ENCODE measurements at places on chromosomes 11 and 22.

GRCh38 chr11:119828819-119829218 is 99.8 kb upstream of the NECTIN1 start:
- no peak for DNase-seq

GRCh38 chr11:31141789-31142188 is 227.8 kb downstream of the DCDC1 start:
- DNase-seq, result no peak

GRCh38 chr11:81470446-81470845 is 1263.2 kb downstream of the FAM181B start:
- no peak for DNase-seq

GRCh38 chr11:8477680-8478079 is 116.3 kb downstream of the STK33 start:
- DNase-seq, result no peak

DNA sequence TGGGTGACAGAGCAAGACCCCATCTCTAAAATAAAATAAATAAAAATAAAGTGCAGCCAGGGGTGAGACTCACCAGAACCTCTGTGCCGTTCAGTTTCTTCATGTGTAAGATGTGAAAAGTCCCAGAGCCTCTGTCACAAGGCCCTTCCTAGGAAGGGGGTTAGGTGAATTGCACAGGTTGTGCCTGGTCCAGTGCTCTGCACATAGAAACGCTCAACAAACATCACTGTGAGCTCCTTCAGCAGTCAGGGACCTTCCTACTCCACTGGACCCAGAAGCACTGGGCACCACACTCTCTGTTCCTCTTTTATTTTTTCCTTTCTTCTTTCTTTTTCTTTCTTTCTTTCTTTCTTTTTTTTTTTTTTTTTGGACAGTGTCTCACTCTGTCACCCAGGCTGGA is 22.3 kb downstream of the MRPL21 start:
- no peak for DNase-seq

DNA sequence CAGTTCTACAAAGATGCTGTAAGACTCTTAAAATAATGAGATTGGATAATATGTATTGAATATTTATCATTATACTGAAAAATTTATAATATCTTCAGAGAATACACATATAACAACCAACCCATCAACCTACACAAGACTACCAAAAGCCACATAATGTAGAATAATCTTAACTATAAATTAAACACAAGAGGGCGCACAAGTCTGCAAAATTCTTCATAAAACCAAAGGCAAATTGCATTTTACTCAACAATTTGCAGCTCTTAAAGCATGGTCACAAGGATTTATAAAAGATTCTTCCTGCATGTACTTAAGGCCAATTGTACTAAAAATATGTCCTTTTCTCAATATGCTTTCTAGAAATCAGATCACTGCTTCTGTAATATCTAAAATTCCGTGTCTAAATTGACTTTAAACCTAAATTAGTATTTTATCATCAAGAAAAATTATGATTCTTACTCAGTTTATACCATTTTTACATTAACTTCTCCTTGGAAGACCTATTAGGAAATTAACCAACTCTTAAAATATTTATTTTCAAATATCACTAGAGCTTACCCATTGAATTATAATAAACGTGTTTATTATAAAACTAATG is 79.0 kb downstream of the TTC28 start:
- no peak for DNase-seq

DNA sequence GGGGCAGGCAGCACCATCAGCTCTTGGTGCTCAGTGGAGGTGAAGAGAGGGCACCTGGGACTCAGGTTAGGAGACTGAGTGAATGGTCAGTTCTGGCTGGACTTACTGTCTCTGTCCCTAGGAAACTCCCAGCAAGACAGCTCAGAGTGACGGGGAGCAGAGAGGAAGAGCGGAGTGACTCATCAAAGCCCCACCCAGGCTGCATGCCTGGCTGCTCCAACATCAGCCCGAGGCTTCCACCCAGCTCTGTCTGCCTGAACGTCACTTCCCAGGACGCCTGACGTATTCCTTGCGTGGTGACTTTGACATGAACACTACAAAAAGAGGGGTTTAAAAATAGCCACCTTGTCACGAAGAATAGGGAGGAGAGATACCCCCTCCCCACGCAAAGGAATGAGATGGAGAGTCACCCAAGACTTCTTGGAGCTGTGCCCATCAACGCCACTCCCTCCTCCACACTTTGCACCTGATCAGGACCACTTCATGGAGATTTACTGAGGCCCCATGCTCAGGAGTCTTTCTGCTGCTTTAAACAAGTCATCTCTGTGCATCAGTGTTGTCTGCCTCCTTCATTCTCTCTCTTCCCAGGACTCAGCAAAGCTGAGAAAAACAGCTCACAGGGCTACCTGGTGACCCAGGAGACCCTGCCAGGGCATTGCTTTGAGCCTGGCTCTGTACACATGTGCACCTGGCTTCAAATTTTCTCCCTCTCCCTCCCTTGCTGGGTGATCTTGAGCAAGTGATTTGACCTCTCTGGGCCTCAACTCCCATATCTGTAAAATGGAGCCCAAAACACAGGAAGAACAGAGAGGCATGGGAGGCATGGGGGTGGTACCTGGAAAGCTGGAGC is 83.1 kb downstream of the MN1 start:
- peak; percentile 73 for DNase-seq

GRCh38 chr22:17830043-17830961 is 56.0 kb upstream of the BID start:
- peak; percentile 80 for DNase-seq

- DNase-seq, result peak; percentile 32
These were observed 20.7 kb downstream of the ELF5 start for GRCh38 chr11:34492806-34493414.

- no peak for DNase-seq
These were observed 617 bp upstream of the ARHGAP20 start for GRCh38 chr11:110712659-110713448.

DNA sequence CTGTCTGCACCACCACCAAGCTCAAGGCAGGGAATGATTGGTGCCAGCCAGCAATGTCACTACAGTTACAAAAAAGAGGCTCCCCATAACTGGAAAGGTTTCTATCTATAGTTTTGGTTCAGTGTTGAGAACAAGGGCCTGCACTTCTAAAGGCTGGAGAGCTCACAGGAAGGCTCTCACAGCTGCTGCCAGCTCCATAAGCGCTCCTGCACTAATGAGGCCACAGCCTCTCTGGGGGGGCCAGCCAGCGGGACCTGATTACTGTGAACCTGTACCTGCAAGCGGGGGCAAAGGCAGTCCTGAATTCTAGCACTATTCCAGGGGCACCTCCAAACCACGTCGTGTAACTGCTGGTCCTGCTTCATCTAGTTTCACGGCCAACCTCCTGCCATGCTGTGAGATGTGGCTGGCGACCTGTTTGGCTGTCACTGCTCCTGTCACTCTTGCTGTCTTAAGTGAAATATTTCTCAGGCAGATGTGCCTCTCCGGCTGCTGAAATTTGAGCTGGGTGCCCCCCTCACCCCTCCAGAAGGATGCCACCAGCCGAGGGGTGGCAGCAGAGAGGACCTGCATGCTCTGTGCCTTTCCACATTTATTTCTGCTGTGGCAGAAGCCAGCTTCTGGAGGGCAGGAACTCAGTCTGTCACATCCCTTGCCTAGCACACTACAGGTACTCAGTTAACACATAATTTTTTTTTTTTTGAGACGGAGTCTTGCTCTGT is 53.3 kb upstream of the ARFGAP3 start:
- DNase-seq, result no peak

DNA sequence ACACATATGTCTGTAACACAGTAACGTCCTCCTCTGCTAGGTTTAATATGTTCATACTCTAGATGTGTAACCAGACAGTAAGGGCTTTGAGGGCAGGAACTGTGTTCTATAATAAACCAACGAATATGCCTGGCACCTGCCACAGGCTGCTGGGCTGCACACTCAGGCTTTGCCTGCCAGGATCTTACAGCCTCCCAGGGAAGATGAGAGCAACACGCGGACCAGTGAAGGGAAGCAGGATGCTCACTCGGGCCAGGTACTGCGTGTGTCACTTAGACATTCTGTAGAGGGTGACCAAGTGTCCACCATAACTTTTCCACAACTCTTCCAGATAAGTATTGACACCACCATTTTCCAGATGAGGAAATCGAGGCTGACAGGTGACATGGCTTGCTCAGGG is 21.7 kb upstream of the BAIAP2L2 start:
- no peak for DNase-seq

GRCh38 chr22:45877651-45878050 is 99.3 kb downstream of the WNT7B start:
- no peak for DNase-seq

DNA sequence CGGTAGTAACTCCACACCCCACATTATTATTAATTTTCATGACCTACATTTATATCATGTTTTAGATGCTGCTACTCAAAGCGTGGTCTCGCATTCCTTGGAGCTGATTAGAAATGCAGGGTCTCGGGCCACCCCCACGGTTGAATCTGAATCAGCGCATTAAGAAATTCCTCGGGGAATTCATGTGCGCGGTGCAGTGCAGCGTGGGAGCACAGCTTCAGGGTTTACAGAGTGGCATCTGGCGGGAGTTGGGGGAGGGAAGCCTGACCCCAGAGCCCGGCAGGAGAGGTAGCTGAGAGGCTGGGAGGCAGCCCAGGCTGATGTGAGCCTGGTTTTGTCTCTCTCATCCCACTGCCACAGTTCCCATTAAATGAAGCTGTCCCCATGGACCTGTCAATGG is 48.1 kb upstream of the DAGLA start:
- DNase-seq, result no peak

DNA sequence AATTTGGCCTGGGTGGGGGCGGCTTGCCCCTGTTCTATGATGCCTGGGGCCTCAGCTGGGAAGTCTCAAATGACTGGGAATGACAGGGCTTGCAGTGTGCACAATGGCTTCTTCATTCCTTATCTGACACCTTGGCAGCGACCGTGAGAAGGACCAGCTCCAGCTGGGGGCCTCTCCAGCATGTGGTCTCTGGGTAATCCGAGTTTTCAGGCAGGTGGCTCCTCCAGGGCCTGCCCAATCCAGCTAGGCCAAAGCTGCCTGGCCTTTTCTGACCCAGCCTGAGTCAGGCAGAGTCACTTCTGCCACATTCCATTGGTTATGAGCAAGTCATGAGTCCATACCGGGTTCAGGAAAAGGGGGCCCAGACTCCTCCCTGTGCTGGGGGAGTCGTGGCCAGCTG is 646.0 kb downstream of the OPCML start:
- no peak for DNase-seq

DNA sequence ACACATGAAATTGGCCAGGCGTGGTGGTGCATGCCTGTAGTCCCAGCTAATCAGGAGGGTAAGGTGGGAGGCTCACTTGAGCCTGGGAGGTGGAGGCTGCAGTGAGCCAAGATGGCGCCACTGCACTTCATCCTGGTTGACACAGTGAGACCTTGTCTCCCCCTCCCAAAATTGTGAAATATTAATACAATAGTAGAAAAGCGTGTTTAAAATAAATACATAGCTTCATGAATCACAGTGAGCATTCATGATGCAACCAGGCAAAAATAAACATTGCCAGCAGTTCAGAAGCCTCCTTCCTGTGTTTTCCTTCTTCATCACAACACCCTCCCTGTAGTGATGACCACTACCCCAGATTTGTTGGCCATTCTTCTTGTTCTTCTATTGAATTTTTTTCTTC is 4.3 kb upstream of the TEAD1 start:
- DNase-seq, result no peak

GRCh38 chr11:75582895-75583717 is 21.1 kb downstream of the SERPINH1 start:
- peak; percentile 80 for DNase-seq

DNA sequence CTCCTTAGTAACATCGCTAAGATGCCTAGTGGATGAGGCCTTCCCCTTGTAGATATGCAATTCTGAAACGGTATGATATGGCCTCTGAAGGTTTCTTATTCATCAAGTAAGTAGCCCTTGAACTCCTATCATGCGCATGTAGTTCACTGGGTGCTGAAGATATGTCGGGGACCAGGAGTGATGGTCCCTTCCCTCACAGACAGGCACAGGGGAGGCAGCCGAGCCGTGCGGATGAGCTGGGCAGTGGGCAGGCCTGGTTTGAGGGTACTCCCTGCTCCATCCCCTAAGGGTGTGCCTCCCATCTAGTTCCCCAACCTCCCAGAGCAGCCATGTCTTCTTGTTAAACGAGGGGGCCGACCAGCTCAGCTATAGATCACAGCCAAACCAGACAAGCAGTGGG is 40.1 kb downstream of the TP53I11 start:
- no peak for DNase-seq

GRCh38 chr11:2999464-2999998 is 7.4 kb upstream of the NAP1L4 start:
- DNase-seq, result no peak

- DNase-seq, result no peak
These were observed 15.0 kb downstream of the CABIN1 start for GRCh38 chr22:24026056-24026455.

DNA sequence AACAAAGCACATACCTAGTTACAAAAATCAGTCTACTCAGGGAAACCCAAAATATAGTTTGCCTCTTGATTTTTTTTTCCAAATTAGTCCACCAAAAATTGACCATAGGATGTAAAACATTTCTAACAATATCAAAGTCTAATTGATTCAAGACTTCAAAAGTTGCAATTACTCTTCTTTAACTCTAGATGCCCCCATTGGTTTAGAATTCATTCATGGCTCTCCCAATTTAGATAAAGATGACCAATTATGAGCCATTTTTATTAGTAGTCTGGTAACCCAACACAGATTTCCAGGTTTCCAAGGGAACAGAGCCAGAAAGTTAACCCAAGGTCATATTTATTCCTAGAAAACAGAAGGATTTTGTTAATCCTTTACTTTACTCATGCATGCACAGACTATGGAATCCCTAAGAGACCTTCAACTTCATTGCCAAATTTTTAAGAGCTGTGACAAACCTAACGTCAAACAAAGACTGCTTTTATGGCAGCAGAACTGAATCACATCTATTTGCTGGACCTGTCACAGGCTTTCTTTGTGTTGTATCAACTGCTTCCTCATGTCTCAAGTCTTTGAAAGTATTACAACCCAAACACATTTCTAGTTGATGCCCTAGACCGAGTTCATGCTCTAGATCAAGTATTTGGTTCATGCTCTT is 55.3 kb downstream of the C22orf42 start:
- no peak for DNase-seq

DNA sequence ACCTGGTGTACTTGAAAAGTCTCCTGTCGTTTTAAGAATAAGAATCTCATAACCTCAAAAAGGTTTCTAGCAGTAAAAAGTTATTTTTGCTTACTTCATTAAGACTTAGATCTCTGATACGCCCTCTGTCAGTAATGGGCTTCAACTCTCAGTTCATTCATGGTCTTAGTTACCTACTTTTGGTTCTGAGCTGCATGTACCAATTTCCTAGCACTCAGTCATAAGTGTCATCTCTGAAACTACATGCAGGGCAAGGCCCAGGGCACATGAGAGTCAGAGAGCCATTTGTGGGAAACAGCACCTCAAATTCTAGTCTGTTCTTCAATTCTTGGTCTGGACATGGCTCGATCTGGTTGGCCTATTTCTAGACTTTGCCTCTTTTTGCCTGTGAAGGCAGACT is 838.4 kb downstream of the FAM181B start:
- no peak for DNase-seq

- DNase-seq, result no peak
These were observed 11.7 kb upstream of the FLRT1 start for GRCh38 chr11:64023712-64024710.
